ENCODE measurements at places on chromosomes 7 and 10.

DNA sequence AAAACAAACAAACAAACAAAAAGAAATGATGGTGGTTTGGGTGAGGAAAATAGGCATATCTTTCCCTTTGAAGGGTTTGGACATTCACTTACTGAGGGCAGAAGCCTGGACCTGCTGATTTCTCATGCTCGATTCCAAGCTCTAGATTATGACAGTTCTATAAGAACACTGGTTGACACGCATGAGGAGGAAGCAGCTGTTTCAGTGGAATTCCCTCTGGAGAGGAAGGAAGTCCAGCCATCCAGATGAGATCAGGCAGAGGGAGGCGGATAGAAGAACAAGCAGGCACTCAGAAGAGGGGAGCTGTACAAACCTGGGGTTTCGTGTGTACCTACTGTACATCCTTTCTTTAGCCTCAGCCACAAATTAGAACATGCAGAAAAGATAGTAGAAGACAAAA, 691.9 kb downstream of the INHBA start:
- DNase-seq: no peak

- DNase-seq: no peak
Measured at GRCh38 chr7:129083525-129083924, 28.6 kb upstream of the TNPO3 start.

DNA sequence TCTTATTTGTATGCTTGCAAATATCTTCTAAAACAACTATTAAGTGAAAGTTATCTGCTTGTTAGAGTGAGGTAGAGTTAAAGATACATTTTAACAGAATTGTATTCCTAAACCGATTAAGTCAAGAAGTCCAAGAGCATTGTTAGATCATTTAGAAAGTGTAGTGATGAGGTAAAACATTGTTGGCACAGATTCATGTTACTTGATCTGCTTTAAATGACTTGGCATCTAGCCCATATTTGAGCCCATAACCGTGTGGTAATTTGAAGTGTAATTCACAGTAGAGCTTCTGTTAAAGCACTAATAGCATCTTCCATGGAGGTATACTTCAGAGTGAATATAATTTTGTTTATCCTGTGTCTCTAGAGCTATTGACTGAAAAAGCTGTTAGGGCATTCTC, 62.1 kb downstream of the PTEN start:
- DNase-seq: no peak

- DNase-seq: no peak
Measured at GRCh38 chr10:129966889-129967578, 3.0 kb upstream of the EBF3 start.

DNA sequence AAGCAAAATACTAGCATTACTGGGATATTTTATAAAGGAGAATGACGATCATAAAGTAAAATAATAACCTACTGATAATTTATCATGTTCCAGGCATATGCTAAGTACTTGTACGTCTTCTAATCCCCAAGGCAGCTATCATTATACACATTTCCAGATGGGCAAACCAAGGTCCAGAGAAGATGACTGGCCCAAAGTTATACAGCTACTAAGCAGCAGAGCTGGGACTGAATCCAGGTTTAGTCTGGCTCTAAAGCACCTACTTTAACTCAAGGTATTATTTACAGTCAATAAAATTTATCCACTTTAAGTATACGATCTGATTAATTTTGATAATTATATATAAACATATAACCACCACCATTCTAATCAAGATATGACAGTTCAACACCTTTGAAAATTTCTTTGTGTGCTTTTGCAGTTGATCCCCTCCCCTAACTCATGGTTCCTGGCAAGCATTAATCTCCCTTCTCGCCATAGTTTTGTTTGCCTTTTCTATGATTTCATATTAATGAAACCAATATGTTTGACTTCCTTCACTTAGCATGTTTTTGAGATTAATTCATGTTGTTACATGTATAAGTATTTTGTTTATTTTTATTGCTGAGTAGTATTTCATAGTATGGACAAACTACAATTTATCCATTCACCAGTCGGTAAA, 126.7 kb downstream of the CPEB3 start:
- DNase-seq: no peak

DNA sequence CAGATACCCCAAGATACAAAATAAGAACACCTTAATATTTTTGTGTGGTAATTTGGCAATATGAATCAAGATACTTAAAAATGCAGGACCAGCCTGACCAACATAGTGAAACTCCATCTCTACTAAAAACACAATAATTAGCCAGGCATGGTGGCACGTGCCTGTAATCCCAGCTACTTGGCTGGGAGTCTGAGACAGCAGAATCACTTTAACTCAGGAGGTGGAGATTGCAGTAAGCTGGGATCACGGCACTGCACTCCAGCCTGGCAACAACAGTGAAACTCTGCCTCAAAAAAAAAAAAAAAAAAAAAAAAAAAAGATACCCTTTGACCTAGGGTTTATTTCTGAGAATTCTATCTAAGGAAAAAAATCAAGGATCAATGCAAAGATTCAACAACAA, 450.7 kb downstream of the SORCS1 start:
- DNase-seq: no peak
